CD8-positive, alpha-beta memory T cell (primary cell): ENCODE measurements at places on chromosomes 16 and 17. TPM values are rescaled to one million over a fixed set of nuclear protein-coding genes. Genes with fewer than 3 reads are reported as not detected.

CES4A gene
- total RNA-seq = 4.2 TPM

RNF112 gene
- 0.22 TPM for total RNA-seq

MT1M gene
- total RNA-seq = not detected

PLK1 gene
- 49.7 TPM for total RNA-seq

SERPINF2 gene
- 0.13 TPM for total RNA-seq

ABCA9 gene
- total RNA-seq = not detected

TNS4 gene
- 3.1 TPM for total RNA-seq

DNA sequence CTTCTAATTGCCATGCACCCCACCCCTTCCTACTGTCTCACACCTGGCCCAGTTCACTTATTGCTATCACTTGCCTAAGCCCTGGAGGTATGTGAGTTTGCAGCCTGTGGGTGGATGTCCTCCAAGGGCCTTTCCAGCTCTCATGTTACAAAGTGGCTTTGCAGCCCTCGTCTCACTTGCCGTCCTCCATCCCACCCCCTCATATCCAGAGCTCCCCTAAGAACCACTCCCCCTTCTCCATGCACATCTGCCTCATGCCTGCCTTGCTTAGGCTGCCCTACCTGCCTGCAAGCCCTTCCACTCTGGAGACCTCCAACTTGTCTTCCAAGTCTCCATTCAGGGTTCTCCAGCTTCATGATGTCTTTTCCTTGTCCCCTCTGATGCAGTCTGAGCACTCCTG lies 119.4 kb upstream of the NLRP1 start:
- H3K27ac ChIP-seq = no peak overlapping the region
- no peaks in the 10 kb centered on the region for H3K36me3 ChIP-seq
- no peaks in the 10 kb centered on the region for H3K4me1 ChIP-seq
- no peak overlapping the region for H3K4me3 ChIP-seq
- no peaks in the 10 kb centered on the region for H3K27me3 ChIP-seq

- peaks cover 45% of the 10 kb centered on the region for H3K4me1 ChIP-seq
- H3K36me3 ChIP-seq = no peaks in the 10 kb centered on the region
- peak; percentile 61 for DNase-seq
These were observed at the start of gene ATP2A3 for GRCh38 chr17:3964203-3965117. Gene ATP2A3, minus strand, starts transcription at chr17:3964437. Its CDS starts 146 bp downstream, at chr17:3964291.

- H3K4me3 ChIP-seq = no peak overlapping the region
- H3K27ac ChIP-seq = no peak overlapping the region
- no peaks in the 10 kb centered on the region for H3K4me1 ChIP-seq
- H3K36me3 ChIP-seq = no peaks in the 10 kb centered on the region
These were observed 27.7 kb downstream of the CNTROB start for GRCh38 chr17:7959503-7960253.

- no peaks in the 10 kb centered on the region for H3K36me3 ChIP-seq
- H3K27ac ChIP-seq = no peak overlapping the region
- DNase-seq = peak; percentile 49
- no peaks in the 10 kb centered on the region for H3K27me3 ChIP-seq
- no peak overlapping the region for H3K4me3 ChIP-seq
- peaks cover 4% of the 10 kb centered on the region for H3K4me1 ChIP-seq
These were observed 23.8 kb downstream of the DEXI start for GRCh38 chr16:10918294-10919002.

DNA sequence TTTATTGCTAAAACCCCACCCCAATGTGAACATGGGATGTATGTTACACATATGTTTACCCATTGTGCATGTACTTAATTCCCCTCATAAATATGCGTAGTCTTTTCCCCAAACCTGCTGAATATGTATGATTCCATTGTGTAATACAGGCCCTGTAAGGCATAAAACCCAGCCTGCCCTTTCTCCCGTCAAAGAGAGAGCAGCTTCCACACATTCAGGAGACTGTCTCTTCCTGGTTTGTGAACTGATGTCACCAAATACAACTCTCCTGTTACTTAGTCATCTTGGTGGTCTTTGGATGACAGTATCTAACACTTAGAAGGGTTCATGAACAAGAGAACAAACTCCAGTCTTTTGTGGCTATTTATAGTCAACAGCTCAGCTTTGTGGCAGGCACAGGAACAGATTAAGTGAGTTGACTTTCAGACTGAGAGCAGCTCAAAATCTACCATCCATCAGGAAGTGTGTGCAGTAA lies 24.7 kb upstream of the TMC7 start:
- H3K27me3 ChIP-seq = peaks cover 3% of the 10 kb centered on the region
- no peaks in the 10 kb centered on the region for H3K36me3 ChIP-seq

- no peaks in the 10 kb centered on the region for H3K36me3 ChIP-seq
- H3K27ac ChIP-seq = no peak overlapping the region
- no peak for DNase-seq
- H3K27me3 ChIP-seq = no peaks in the 10 kb centered on the region
- H3K4me1 ChIP-seq = no peaks in the 10 kb centered on the region
These were observed 21.7 kb upstream of the RBL2 start for GRCh38 chr16:53412549-53412948.

DNA sequence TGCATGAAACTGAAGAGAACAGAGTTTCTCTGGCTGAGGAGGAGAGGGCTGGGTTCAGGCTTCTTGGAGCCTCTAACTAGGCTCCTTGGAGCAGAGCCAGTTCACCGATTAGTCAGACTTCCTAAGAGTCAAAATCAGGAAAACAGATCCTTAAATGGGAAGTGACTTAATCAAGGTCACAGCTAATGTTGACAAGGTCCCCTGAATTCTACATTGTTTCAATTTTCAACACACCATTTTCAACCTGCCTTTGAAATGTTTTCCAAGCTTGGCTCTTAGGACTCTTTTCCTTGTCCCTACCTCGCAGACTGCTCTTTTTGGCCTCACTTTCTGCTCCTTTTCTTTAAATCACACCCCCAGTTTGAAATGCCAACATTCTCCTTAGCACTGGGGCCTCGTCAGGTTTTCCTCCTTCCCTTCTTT lies 16.3 kb downstream of the MYL4 start:
- DNase-seq = no peak
- H3K4me3 ChIP-seq = no peak overlapping the region
- no peaks in the 10 kb centered on the region for H3K36me3 ChIP-seq
- peaks cover 18% of the 10 kb centered on the region for H3K4me1 ChIP-seq
- no peaks in the 10 kb centered on the region for H3K27me3 ChIP-seq
- H3K27ac ChIP-seq = peak overlapping the region; percentile 44

DNA sequence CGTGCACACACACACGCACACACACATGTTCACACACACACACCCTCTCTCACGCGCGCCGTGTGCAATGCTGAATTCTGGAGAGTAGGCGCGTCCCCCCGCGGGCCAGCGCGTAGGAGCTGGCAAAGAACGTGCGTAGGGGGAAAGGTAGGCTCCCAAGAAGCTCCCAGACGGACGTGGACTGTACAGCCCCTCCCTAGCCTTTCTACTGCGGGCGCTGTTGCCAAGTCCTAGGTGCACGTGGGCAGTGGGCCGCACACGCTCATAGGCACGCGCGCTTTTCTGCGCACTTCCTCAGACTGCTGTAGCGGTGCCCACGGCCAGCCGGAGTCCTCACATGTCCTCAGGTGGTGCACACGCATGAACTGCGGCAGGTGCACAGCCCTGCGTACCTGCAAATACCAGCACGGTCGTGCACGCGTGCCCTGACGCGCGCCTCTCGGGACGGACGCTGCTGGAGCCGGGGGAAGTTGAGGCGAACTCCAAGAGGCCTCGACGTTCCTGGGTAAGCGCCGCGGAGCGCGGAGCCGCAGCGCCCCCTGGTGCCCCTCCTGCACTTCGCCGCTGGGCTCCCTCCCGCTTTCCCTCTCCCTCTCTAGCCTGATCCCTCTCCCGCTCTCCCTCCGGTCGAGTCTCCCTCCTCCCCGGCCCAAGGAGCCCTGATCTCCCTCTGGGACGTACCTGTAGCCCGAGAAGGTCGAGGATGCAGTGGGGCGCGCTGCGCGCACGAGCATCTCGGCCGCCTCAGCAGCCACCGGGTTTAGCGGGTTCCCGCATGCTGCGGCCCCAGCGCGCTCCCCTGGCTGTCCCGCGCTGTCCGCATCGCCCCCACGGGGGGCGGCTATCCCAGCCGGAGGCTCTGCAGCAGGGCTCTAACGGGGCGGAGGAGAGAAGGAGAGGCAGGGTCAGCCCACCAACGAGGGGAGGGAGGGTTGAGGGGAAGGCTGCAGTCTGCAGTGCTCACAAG lies 749 bp downstream of the GRIN2A start:
- H3K27me3 ChIP-seq = no peaks in the 10 kb centered on the region
- H3K27ac ChIP-seq = no peak overlapping the region
- no peak overlapping the region for H3K4me3 ChIP-seq
- no peak for DNase-seq

DNA sequence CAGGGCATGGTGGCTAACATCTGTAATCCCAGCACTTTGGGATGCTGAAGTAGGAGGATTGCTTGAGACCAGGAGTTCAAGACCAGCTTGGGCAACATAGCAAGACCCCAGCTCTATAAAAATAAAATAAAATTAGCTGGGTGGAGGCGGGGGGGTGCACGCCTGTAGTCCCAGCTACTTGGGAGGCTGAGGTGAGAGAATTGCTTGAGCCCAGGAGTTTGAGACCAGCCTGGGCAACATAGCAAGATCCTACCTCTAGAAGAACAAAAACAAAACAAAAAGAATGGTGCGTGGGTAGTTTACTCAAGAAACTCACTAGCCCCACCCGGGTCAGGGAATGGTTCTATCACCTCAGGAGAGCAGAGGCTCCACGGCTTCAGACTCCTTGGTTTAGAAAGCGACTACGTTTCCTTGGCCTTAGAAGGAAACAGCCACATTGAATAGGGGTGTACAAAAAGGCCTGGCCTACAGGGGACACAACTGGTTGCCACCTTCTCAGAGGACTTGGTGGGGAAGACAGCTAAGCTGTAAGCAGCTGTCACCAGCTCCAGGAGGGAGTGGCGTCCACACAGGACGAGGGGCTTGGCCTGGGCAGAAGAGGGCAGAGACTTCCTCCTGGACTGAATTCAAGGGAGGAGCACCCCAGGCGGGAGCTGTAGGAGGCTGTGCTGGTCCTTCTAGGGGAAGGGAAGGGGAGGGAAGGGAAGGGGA lies 716 bp downstream of the TK1 start:
- no peak overlapping the region for H3K4me3 ChIP-seq
- peaks cover 6% of the 10 kb centered on the region for H3K4me1 ChIP-seq
- DNase-seq = no peak
- H3K27ac ChIP-seq = peak overlapping the region; percentile 18

DNA sequence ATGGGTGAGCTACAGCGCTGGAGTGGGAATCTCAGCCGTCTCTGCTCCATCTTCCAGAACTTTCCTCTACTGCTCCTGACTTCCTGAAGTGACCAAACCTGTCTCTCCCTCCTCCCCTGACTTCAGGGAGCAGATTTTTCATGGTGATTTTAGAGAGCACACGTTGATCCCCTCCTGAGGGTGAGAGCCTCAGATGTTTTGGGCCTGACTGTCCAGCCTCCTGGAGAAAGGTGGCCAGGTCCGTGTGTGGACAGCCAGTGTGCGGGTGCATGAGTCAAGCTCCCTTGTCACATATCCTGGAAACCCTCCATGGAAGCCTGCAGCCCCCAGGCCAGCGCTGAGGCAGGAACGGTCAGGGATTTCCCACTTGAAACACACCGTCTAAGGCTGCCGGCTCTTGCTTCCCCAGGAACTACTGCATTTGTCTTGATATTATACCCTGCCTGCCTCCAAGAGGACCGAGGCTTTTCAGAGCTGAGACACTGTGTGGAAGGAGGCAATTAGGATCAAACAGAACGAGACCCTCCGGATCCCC lies 143.1 kb downstream of the CMIP start:
- H3K4me1 ChIP-seq = no peaks in the 10 kb centered on the region
- no peak overlapping the region for H3K27ac ChIP-seq
- DNase-seq = no peak
- no peaks in the 10 kb centered on the region for H3K36me3 ChIP-seq
- no peak overlapping the region for H3K4me3 ChIP-seq

- H3K4me3 ChIP-seq = no peak overlapping the region
- no peaks in the 10 kb centered on the region for H3K36me3 ChIP-seq
- no peak overlapping the region for H3K27ac ChIP-seq
- H3K27me3 ChIP-seq = no peaks in the 10 kb centered on the region
- no peaks in the 10 kb centered on the region for H3K4me1 ChIP-seq
These were observed 13.2 kb upstream of the RBFOX3 start for GRCh38 chr17:79623786-79624717.

DNA sequence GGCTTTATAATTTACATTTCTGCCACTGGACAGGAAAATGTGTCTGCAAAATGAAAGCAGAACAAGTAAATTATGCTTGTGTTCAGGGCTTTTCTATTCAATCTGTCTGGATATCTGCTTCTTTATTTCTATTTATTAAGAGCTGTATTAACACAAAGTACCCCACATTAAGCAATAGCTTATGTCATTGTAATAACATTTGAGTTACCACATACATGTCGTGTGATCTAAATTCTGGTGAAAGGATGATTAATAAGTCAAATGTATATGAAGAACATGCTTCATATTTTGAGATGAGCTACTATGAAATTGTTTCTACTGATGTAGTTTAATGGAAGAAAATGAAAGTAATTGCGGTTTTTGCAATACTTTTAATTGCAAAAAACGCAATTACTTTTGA lies 238.2 kb downstream of the KCNJ2 start:
- no peak for DNase-seq
- no peaks in the 10 kb centered on the region for H3K27me3 ChIP-seq
- no peaks in the 10 kb centered on the region for H3K4me1 ChIP-seq
- no peak overlapping the region for H3K27ac ChIP-seq
- no peak overlapping the region for H3K4me3 ChIP-seq

GRCh38 chr17:34769049-34769448 lies 189.7 kb downstream of the TMEM132E start:
- H3K27me3 ChIP-seq = peaks cover 4% of the 10 kb centered on the region
- H3K4me1 ChIP-seq = no peaks in the 10 kb centered on the region
- H3K27ac ChIP-seq = no peak overlapping the region
- DNase-seq = no peak

GRCh38 chr17:6408276-6408675 lies 26.6 kb downstream of the AIPL1 start:
- H3K36me3 ChIP-seq = no peaks in the 10 kb centered on the region
- H3K4me1 ChIP-seq = no peaks in the 10 kb centered on the region
- H3K27me3 ChIP-seq = no peaks in the 10 kb centered on the region
- H3K4me3 ChIP-seq = no peak overlapping the region

GRCh38 chr16:27177031-27177774 lies 26.1 kb upstream of the KDM8 start:
- H3K27ac ChIP-seq = no peak overlapping the region
- no peaks in the 10 kb centered on the region for H3K36me3 ChIP-seq
- no peak for DNase-seq

DNA sequence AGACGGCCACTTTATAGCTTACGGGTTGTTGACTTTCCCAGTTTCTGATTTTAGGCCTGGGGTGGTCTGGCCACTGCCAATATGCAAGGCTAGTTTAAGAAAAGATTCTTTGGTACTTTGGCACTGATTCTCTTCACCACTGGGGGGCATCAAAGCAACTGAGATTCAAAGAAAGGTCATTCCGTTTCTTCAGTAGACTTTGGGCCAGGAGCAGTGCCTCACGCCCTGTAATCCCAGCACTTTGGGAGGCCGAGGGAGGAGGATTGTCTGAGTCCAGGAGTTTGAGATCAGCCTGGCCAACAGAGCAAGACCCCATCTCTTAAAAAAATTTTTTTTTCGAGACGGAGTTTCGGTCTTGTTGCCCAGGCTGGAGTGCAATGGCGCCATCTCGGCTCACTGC lies 53.0 kb downstream of the RPA1 start:
- H3K4me3 ChIP-seq = no peak overlapping the region
- H3K27ac ChIP-seq = no peak overlapping the region
- peak; percentile 16 for DNase-seq
- no peaks in the 10 kb centered on the region for H3K27me3 ChIP-seq

GRCh38 chr17:34122515-34122914 lies 132.6 kb upstream of the CCL2 start:
- H3K4me1 ChIP-seq = no peaks in the 10 kb centered on the region
- no peaks in the 10 kb centered on the region for H3K27me3 ChIP-seq
- DNase-seq = no peak
- no peak overlapping the region for H3K27ac ChIP-seq
